NCI-H774 (cell line): ENCODE measurements at places on chromosomes 6 and 20.

GRCh38 chr6:136244061-136244616, 6.0 kb downstream of the MTFR2 start:
- no peak for DNase-seq

- no peak for DNase-seq
Measured at GRCh38 chr6:118652051-118652615, 742 bp upstream of the CEP85L start.

- DNase-seq = no peak
Measured at GRCh38 chr6:12150812-12151432, 138.8 kb downstream of the HIVEP1 start.

DNA sequence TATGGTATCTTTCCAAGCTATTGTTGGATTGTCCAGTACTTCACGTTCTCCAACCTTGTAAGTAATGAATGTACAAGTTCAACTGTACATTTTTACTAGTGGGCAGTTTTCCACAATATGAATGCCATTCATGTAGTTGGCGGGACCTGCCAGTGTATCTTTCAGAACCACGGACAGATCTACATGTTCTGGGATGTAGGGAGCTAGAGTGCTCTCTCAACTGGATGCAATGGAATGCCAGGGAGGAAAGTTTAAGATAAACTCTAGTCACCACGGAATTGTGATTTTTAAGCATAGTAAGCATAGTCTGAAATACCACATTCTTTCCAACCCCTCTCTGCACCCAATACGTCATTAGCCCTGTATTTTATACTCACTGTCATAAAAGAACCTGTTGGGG, 21.5 kb upstream of the HLA-C start:
- no peak for DNase-seq
